ENCODE measurements at places on chromosomes 7 and 10.

- no peak for DNase-seq
These were observed 131.1 kb upstream of the ABCB5 start for GRCh38 chr7:20484356-20484755.

DNA sequence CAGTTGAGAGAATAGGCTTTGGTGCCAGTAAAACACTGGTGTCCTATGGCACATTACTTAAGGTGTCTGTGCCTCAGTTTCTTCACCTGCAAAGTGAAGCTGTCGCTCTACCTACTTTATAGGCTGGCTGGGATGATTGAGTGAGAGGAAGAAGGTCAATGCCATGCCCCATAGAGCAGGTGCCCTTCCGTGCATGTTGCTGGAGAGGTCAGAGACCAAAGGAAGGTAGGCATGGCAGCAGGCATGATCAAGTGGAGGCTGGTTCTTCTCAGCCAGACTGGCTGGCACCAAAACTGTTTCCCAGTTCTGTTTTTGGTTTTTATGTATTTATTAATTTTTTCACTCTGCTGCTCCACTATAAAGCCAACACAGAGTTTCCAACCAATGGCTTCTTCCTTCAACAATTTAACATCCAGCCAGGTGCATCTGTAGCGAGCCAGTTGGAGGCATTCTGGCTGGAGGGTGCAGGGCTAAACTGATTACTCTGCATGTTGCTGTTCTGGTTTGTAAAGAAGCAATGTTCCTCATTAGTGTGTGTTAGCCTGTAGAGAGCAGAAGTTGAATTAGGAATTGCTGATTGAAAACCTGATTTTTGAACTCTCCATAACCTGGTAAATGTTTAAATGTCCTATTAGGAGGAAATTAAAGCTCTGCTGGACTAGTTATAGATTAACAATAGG, 144.3 kb upstream of the TNS3 start:
- no peak for DNase-seq

DNA sequence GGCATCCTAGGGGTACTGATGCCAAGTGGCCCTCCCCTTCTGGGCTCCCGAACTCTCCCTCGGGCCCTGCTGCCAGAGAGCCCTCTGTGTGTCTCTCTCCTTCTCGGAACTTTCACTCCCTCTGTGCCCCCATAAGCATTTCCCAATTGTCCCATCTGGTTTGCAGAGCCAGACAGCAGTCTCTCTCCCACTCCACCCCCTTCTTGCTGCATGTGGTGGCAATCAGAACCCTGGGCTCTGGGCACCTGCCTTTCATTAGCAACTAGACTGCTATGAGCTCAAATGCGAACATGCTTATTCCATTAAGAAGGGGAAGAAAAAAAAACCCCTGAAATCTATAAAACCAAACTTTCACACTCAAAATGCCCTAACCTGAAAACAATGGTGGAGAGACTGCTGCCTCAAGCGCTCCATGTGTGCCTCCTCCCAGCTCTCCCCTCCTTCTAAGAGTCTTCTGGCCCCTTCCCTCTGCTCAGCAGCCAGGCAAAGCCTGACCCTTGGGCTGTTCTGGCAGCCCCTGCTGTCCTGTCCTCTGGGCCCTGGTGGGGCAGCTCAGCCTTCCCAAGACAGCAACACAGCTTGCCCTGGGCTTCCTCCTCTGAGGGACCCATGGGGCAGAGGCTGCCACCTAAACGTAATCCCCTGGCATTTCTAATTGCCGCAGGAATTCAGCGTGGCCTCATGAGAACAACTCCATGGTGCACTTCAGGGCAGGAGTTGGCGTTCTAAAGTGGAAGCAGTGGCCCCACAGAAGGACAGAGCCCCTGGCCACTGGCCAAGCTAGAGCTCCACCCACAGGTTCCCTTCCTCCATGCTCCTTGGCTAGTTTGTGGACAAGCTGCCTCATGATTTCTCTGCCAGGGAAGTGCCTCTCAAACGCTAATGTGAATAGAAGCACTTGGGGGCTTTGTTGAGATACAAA, 415.4 kb downstream of the PLXNA4 start:
- no peak for DNase-seq

GRCh38 chr7:30745261-30745941, 6.5 kb upstream of the INMT start:
- no peak for DNase-seq

DNA sequence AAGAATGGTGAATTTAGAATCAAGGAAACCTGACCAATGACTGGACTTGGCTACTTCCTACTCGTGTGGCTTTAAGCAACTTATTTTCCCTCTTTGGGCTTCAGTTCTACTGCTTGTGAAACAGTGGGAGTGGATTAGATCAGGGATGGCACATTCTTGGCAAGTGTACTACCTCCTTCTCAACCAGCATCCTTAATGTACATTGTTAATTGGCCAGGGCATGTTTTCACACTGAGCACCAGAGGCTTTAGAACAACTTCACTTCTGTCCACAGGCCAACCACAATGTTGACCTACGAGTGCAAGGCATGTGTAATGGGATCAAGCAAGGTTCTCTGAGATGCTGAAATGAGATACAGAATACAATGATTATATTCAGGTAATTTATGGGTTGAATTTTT, 315.3 kb downstream of the ADRA2A start:
- no peak for DNase-seq

DNA sequence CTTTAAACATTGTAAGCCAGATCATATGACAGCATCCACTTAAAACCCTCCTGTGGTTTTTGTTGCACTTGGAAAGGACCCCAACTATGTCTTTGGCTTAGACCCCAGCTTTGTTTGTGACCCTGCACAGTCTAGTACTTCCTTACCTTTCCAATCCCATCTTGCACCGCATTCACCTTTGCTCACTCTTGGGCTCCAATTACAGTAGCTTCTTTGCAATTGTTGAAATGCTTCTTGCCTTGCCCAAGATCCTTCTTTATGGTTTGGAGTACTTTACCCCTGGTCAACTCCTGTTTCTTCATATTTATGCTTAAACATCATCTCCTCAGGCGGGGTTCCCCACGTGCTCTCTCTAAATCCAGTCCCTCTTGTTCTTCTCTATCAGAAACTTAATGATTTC, 162.6 kb downstream of the PTEN start:
- DNase-seq = no peak

- no peak for DNase-seq
These were observed 147.9 kb downstream of the CPEB3 start for GRCh38 chr10:92142949-92143348.

DNA sequence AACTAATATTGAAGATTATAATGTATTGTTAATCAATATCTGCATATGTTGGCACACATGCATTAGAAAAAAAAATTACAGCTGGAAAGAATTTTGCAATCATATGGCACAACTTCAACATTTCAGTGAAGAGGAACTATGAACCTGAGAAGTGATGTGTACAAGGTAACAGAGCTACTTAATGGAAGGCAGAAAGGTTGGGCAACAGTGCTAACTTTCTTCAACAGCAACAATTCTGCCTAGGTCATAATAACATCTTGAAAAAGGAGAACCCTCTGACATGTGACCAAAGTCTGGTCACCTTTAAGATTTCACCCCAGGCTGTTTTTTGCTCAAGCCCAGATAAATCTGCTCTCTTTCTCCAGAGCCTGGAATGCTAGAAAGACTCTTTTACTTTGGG, 47.9 kb upstream of the SKAP2 start:
- DNase-seq = no peak

DNA sequence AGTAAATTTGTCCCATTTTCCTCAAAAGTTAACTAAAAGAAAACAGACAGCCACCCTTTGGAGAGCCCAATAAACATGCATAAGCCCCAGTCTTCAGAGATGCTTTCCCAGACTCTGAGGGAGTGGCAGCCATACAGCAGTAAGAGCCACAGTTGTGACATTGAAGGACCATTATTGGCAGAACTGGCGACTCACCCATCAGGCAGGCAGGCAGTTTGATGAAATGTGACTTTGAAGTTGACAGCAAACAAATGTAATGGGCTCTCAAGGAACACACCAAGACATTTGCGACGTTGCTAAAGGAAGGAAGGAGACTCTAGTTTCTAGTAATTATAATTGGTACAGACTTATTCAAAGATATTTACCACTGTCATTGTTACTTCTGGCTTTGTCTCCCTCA, 287.5 kb upstream of the PHYHIPL start:
- no peak for DNase-seq

Data from T-helper 2 cell (primary cell).